SK-N-DZ (cell line): ENCODE measurements at places on chromosomes 11 and 22.
A peak's percentile ranks its signal among the peaks of the same experiment; 100 is the strongest.

- DNase-seq, result no peak
Observed at GRCh38 chr11:116114198-116114651, 610.0 kb upstream of the CADM1 start.

GRCh38 chr11:29024386-29024785, 916.2 kb downstream of the METTL15 start:
- DNase-seq, result no peak

DNA sequence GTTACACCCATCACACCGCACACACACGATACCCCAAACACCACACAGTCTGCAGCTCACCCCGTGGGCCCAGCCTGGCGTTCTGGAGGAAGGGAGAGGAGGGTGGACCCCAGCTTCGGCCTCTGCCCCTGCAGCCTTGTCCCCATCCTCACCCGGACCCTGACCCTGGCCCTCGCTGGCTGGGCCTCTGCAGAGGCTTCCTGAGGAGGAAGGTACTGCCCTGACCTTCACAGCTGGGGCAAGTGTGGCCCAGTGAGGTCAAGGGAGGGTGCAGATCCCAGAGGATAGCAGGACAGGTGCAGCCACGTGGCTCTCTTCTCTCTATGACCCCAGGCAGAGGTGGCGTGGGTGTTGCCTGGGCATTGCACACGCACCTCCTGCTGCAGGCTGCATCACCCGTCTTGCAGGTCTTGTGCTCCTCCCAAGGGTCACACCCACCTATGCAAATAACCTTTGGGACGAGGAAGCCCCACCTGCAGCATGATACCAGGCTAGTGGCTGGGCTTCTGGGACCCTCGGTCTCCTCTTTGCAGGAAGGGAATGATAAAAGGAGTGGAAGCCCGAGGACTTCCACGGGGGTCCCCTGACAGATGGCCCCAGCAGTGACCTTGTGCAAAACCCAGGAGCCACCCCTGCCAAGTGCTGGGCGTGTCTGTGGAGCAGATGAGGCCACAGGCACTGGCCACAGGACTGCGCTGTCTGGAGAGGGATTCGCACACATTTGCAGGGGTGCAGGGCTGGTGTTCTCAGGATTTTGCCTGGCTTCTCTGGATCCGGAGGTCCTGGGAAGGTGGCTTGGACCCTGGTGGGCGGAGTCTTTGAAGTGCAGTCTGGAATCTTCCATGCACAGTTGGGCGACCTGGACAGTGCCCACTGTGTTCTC, 1241.5 kb downstream of the BRD1 start:
- DNase-seq, result no peak

- DNase-seq, result no peak
Observed at GRCh38 chr11:60902625-60903024, 3.8 kb downstream of the PRPF19 start.

- DNase-seq, result no peak
Observed at GRCh38 chr11:587978-588380, 11.7 kb downstream of the PHRF1 start.

GRCh38 chr11:110200241-110200640, 96.2 kb downstream of the RDX start:
- no peak for DNase-seq

GRCh38 chr11:1062075-1062820, 12.4 kb upstream of the MUC2 start:
- DNase-seq, result no peak

DNA sequence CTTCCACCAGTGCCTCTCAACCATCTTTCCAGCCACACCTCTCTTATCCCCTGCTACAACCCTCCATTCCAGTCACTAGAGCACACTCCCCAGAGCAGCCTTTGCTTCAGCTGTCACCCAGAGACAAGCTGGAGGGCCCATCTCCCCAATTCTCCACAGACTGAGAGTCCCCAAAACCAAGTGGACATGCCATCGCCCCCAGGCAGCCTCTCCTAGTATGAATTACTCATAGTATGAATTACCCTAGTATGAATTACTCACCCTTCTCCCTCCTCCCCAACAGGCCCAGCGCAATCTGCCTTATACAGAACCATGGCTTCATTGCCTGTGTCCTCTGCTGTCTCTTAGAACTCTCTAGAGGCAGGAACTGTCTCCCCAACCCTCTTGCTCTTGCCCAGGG, 24.8 kb downstream of the MYH9 start:
- DNase-seq, result no peak

DNA sequence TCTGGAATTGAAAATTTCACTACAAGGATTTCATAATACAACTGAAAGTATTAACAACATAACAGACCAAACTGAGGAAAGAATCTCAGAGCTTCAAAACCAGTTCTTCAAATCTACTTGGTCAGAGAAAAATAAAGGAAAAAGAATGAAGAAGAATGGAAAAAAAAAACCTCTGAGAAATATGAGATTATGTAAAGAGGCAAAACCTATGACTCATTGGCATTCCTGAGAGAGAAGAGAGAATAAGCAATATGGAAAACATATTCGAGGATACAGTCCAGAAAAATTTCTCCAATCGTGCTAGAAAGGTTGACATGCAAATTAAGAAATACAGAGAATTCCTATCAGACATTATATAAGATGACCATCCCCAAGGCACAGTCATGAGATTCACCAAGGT, 23.4 kb upstream of the GPR83 start:
- no peak for DNase-seq

DNA sequence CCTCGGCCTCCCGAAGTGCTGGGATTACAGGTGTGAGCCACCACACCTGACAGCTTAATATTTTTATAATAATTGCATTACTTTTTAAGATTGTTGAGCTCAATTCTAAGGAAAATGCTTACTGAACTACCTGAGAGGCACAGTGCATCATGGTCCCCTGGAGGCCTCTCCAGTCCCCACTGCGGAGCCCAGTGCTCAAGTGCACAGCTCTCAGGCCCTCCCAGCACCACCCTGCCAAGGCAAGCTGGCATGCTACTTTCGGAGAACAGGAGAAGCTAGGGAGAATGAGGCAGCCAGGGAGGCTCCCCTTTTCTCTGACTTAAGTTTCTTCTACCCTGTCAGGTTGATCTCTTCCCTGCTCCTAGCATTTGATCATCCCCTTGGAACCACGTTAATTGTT, 64.2 kb upstream of the CECR2 start:
- DNase-seq, result no peak

DNA sequence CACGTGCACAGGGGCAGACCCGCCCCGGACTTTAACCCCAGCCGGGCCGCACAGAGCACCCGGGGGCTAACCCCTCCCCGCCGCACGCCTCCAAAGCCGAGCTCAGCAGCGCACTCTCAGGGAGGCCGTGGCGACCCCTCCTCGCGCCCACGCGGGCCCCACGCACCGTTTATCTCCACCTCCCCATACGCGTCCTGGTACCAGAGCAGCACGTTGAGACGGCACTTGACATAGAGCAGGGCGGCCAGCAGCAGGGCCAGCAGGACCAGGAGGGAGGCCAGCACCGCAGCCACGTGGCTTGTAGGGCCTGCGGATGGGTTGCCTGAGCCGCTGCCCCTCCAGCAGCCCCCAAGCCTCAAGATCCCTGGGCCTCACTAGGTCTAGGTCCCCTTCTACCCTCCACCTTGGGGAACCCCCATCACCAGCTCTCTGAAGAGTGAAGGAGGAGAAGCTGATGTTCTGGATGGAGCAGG, 7.1 kb downstream of the SIGIRR start:
- no peak for DNase-seq

DNA sequence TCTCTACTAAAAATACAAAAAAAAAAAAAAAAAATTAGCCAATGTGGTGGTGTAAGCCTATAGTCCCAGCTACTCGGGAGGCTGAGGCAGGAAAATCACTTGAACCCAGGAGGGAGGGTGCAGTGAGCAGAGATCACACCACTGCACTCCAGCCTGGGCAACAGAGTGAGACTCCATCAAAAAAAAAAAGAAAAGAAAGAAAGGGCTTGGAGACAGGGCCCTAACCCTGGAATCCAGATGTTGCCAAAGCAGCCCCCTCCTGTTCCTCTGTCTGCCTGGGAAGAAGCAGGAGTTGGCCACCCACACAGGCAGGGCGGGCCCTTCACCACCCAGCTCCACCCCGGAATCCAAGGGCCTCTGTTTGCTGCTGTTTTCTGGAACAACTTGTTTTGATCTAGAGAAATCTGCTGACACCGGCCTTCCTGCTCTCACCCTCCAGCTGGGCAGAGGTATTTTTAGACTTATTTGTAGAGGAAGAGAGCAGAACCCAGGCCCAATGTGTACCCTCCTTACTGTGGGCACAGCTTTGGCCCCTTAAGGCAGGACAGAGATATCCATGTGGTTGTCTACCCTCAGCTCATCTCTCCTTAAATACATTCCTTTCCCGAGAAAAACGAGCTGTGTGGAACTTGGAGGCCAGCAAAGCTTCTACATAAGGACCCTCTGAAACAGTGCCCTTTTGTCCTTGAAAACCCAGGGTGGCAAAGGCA, 2.7 kb upstream of the NEAT1 start:
- no peak for DNase-seq

DNA sequence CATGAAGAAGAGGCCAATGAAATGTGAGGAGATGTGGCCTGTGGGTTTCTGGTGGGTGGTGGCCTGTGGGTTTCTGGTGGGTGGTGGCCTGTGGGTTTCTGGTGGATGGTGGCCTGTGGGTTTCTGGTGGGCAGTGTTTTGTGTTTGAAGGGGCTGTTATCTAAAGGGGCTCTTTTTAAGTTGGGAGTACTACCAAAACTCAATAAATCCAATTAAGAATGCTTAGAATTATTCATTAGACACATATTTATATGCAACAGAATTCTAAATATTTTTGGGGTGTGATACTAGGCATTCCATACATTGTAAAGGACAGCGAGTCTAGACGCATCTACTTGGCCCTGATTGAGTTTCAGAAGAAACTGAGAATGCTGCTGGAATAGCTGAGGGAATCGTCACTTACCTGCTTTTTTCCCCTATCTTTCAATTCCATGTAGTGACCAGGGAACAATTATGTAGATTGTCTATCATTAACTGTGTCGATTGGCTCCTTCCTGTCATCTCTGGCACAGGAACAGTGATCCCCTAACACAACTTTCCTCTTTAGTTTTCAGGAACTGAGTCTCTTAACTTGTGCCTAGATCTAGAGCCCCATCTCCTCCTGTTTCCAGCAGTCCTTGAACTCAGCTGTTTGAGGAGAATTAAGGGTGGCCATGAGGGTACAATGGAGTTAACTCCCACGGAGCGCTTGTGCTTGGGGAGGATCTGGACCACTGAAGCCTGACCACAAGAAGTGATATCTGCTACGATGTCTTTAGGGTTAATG, 37.3 kb upstream of the TOP3B start:
- DNase-seq, result no peak

DNA sequence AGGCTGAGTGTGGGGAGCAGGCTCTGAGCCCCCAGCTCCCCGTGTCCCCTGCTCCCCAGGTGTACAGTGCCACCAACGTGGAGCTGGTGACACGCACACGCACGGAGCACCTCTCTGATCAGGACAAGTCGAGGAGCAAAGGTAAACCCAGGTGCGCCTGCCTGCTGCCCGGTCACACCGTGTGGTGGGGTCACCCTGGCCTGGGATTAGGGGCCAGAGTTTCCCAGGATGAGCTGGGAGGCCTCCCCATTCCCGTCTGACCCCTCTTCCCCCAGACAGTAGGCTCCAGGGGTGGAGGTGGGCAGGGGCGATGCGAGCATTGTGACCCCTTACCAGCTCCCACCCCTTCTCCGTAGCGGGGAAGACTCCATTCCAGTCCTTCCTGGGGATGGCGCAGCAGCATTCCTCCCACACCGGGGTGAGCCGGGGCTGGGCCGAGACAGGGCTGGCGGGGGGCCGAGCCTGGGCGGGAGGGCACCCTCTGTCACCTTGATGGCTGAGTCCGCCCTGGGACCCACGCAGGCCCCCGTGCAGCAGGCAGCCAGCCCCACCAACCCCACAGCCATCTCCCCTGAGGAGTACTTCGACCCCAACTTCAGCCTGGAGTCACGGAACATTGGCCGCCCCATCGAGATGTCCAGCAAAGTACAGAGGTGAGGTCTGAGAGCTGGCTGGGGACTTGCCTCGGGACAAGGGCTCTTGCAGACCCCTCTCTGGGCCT, 3.7 kb upstream of the SSH3 start:
- DNase-seq, result no peak

- no peak for DNase-seq
Observed at GRCh38 chr11:112968941-112969713, 7.9 kb downstream of the NCAM1 start.

DNA sequence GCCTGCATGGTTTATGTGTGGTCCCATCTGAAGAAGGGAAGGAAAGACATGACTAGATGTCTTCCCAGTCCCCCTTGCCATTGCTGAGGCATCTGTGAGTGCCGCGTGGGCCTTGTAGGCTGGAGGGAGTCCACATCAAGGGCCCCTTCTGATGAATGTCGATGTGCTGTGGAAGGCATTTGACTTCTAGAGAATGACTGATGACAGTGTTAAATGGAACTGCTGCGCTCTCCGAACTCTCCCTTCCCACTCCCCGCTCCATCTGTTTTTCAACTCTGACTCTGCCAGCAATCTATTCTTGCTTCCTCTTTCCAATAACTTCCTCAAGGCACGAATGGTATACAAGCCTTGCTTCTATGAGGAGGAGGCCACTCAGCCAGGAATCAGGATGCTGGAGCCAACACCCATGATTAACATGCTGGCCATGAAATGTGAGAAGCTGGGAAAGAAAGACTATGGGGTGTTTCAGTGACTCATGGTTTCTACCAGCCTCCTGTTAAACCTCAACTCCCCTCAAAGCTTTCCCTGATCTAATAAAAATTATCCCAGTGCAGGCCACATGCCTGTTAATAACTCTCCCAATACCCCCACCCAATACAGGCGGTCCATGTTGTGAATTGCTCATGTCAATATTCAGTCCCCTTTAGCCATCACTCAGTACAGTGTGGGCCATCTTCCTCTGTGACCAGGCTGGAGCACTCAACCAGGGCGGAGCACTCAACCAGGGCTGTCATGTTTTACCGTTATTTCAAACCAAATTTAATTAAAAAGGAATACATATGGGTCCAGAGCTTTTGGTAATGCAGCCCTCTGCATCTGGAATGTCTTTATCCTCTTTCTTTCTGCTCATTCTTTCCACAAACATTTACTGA, 46.4 kb upstream of the TBCEL start:
- DNase-seq, result no peak

DNA sequence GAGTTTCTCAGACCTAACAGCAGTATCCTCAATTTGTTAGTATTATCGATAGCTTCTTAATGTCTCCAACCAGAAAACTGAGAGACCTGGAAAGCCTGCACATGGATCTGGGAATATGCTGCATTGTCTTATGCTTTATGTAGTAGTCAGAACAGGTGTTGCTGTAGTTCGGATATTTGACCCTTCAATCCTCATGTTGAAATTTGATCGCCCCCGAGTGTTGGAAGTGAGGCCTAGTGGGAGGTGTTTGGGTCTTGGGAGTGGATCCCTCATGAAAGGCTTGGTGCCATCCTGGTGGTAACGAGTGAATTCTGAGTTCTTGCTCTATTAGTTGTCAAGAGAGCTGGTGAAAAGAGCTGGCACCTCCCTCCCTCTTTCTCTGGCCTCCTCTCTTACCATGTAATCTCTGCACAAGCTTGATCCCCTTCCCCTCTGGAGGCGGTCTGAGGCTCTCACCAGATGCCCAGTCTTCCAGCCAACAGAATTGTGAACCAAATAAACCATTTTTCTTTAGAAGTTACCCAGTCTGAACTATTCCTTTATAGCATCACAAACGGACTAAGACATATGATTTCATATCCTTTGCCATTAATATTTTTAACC, 227.1 kb downstream of the DDX10 start:
- no peak for DNase-seq

- peak; percentile 5 for DNase-seq
Observed at GRCh38 chr11:40100781-40101180, 1358.7 kb downstream of the LRRC4C start.
